Cardiac septum (tissue), 1 donor: ENCODE measurements at places on chromosomes 1 and 21. TPM values are rescaled to one million over a fixed set of nuclear protein-coding genes. Genes with fewer than 3 reads are reported as not detected.

FCRL2 gene
- not detected for total RNA-seq

DISP3 gene
- total RNA-seq: 0.05 TPM

C1orf94 gene
- not detected for total RNA-seq

SMCP gene
- not detected for total RNA-seq

ATF3 gene
- total RNA-seq: 16.2 TPM

DMRTA2 gene
- 0.08 TPM for total RNA-seq

PTPN7 gene
- total RNA-seq: 1.2 TPM

MAB21L3 gene
- total RNA-seq: not detected

CFAP141 gene
- total RNA-seq: not detected

DNA sequence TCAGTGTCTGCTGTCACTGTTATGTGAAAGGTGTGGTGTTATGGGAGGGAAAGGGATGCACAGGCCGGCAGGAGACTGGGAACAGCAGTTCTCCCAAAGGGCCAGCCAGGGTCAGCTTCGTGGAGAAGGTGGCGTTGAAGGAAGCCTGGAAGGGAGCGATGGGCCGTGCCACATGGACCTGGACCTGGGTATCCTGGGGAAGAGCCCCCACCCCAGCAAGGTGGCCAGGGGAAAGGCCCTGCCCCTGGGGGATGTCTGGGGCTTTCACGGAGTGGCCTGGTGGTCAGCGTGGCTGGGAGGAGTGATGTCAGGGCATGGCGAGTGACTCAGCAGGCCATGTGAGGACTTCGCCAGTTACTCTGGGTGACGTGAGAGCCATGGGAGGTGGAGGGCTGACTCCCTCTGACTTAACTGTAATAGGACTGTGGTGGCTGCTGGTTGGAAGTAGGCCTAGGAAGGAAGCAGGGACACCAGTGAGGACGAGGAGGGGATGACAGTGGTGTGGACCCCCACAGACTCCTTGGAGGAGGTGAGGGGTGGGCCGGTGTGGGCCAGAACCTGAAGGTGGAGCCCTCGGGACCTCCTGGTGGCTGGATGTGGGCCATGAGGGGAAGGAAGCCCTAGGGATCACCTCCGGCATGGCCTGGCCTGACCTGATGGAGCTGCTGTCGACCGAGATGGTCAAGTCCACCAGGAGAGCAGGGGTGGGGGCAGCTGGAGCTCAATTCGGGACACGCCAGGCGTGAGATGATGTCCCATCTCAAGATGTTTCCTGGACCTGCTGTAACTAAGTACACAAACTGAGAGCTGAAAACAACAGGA lies 54.5 kb downstream of the BACE2 start:
- DNase-seq: no peak

DNA sequence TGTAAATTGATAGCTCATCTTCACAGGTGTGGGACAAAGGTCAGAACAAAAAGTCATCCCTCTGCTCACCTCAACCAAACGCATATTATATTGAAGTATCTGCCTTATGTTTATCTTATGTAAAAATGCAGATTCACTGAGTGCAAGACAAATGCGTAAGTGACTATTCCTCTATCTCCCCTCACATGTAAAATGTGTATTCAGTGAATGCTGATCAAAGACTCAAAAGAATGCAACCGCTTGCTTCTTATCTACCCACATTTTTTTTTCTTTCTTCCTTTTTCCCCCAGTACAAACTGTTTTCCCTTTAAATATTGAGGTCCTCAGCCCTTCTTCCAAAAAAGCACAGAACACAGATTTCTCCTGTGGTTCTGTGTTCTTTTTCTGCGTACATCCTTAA lies 1882.9 kb downstream of the NCAM2 start:
- DNase-seq: no peak

GRCh38 chr1:4062992-4063391 lies 162.9 kb upstream of the C1orf174 start:
- no peak for DNase-seq

DNA sequence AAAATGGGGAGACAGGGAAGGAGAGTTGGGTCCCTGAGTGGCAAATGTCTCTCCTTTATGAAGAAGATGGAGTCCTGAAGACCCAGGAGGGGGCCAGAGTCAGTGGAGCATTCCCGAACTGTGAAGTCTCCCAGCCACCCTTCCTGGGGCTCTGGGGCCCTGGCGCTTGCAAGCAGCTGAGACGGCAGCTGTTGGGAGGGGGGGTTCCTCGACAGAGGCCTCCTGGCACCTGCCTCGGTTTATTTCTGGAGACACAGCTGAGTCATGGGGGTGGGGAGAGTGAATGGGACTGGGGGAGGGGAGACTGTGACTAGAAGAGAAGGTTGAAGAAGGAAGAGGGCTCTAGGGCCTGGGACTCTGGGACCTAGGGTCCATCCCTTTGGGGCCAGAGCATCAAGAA lies 14.0 kb downstream of the NES start:
- DNase-seq: peak; percentile 86

DNA sequence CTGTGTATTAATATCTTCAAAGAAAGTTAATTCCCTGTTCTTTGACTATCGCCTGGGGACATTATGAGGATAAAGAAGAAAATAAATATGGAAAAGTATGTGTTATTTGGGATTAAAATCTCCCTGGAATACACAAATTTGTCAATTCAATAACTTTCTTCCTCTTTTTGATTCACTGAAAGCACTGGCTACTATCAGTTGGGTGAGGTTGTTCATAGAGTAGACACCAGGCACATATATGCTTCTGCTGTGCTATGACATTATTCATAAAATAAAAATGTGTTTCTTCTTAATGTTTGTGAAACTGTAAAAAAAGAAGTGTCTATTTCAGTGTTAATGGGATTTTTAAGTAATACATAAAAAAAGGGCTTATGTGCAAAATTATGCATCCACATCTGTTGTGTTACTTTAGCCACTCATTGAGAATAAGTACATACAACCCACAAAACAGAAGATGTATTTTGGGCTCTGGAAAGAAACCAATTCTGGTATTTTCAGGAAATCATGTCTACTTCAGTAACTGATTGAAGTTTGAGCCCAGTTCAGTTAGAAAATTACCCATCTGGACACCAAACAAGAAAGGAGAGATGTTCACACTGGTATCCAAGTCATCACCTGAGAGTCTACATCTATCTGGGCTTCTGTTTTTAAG lies 169.4 kb downstream of the GABPA start:
- no peak for DNase-seq

DNA sequence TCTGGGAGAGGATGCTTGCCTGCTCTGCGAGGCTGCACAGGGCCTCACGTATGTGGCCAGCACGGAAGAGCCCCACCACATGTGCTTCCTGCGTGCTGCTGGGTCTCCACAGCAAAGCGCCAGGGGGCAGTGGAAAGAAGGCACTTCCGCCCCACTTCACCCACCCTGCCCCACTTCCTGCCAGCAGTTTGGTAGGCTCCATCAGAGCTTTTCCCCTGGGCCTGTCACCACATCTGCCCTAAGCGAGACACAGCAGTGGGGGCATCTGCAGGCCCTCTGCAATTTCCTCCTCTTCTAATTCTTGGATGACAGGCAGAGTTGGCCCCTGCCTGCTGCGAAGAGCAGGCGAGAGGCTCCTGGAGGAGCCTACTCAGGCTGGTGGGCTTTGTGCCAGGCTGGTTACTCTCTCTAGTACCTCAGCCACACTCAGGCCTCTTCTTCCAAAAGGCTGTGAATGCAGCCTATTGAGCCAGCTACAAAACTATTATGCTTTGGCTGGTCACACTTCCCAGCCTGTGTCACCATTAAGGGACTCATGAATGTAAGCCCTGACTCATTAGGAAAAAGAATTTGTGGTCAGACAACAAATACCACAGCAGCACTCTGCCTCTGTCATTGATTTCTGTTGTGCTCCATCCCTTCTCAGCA lies 25.0 kb downstream of the CD244 start:
- DNase-seq: peak; percentile 80

- DNase-seq: peak; percentile 33
Measured at GRCh38 chr1:161054805-161055204, 9.0 kb upstream of the USF1 start.

DNA sequence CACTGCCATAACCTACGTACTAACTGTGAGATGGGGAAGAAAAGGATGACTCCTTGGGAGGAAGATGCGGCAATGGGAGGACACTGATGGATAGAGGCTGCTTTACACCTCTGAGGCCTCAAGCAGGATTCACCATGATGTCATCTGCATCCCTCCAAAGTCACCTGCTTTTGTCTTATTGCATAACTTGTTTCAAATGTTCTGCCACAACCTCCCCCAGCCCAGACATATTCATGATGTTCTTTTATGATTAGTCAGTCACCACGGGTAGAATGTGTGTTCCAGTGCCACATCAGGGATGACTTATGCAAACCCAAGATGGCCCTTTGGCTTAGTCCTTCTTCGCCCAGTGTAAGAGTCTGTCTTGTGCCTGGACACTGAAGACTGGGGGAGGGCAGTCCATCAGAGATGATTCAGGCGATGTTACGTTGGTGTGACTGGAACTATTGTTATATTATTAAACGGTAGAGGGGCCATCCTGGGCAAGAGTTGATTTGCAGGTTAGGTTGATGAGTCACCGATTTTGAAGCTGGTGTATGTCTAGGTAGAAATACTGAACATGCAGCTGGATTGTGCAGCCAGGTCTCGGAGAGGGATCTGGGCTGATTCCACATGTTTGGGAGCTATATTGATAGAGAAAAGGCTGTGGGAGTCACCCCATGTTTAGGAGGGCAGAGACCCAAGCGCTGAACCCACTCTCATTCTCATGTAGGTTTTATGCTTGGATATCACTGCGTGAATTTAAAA lies 32.6 kb downstream of the RYR2 start:
- DNase-seq: no peak

- peak; percentile 94 for DNase-seq
Measured at GRCh38 chr1:2204415-2205190, 10.0 kb upstream of the FAAP20 start.
